GM23248 (cell line): ENCODE measurements at places on chromosomes 1 and 21. TPM values are rescaled to one million over a fixed set of nuclear protein-coding genes. Genes with fewer than 3 reads are reported as not detected.

GRCh38 chr1:16882986-16883385, 12.8 kb upstream of the RNU1-2 start:
- H3K4me3 ChIP-seq = no peak overlapping the region
- no peak for DNase-seq
- no peak overlapping the region for H3K27ac ChIP-seq
- no peaks in the 10 kb centered on the region for H3K36me3 ChIP-seq
- peaks cover 56% of the 10 kb centered on the region for H3K27me3 ChIP-seq

DNA sequence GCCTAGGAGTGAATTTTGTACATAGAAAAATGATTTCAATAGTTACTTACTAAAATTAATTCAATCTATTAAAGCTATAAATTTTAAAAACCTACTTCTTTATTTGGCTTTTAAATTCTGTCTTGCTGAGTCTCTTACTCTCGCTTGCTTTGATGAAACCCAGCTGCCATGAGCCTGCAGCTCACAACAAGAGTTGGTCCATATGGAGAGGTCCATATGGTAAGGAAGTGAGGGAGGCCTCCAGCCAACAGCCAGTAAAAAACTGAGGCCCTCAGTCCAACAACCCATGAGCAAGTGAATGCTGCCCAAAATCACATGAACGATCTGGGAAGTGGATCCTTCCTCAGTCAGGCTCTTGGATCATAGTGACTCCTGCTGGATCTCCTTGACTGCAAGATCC, 89.9 kb upstream of the CXADR start:
- no peak for DNase-seq
- 0 out of 2 replicates have a peak, but pooled peaks cover 9% of the 10 kb centered on the region for H3K27me3 ChIP-seq
- no peaks in the 10 kb centered on the region for H3K36me3 ChIP-seq
- no peak overlapping the region for H3K4me3 ChIP-seq
- no peak overlapping the region for H3K27ac ChIP-seq

TBX19 gene
- 1.1 and 1.4 TPM in 2 replicates for polyA plus RNA-seq

NMNAT2 gene
- polyA plus RNA-seq = 3.6 and 4.2 TPM in 2 replicates
